ENCODE measurements at places on chromosomes 12 and 14.
A peak's percentile ranks its signal among the peaks of the same experiment; 100 is the strongest.

- DNase-seq: no peak
Observed at GRCh38 chr14:90319634-90320541, 11.9 kb downstream of the NRDE2 start.

DNA sequence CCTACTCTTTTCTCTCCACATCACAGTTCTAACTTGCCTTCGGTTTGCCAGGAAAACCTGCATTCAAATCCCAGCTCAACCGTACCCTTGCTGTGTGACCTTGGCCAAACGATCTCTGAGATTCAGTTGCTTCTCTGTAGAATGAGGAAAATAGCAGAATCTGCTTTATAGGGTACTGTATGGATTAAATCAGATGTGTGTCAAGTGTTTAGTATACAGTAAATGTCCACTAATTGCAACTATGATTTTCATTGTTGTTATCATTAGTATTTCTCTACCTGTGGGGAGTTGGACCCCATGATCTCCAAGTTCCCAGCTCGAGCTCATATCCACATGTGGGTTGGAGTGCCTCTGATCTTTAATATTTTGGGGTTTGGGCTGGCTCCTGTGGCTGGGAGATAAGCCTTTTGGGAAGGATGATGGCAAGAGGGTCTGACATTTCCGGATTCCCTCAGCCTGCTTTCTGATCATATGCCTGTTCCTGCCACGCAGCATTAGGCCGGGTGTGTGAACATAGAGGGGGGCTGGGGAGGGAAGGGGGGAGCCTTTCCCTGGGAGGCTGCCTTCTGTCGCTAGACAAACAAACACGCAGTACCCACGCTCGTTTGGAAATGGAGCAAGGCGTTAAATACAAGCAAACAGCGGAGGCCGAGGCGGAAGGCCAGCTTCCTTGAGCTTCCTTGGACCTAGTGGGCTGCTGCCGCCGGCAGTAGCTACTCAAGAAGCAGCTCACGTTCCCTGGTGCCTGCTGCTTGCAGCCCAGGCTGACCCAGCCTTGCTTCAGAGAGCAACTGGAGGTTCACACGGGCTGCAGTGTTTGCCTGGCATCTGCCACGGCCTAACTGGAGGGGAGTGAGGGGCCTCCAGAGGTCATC, 213.5 kb upstream of the LHX5 start:
- DNase-seq: no peak

DNA sequence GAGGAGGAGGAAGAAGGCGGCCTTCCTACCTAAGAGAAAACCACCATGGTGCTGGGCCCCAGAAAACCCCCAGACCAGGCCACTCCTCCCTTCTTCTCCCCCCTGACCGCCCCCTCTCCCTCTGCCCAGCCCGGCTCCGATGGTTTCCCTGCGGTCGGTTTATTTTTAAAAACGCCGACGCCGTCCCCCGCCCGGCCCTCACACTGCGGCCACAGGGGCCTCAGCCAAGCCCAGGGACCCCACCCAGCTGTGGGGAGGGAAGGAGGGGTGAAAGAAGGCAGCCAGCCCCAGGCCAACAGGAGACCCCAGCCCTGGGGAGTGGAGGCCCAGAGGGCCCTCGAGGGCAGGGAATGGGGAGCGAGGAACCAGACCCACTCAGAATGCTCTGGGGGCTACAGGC, 3.4 kb downstream of the SP7 start:
- no peak for DNase-seq

DNA sequence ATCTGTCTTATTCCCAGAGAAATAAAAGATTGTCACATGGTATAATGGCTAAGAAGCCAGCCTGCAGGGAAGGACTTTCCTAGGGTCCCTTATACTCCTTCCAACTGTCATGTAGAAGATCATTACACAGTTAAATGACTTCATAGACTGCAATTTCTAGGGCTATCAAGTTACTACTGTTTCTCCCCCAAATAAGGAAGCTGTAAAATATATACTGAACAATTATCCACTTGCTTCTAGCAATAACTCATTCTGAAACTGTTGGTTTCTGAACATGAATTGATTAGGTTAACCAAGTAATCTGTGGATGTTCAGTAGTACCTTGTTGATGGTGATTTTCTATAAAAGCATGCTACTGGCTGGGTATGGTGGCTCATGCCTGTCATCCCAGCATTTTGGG, 44.6 kb downstream of the A2ML1 start:
- no peak for DNase-seq

DNA sequence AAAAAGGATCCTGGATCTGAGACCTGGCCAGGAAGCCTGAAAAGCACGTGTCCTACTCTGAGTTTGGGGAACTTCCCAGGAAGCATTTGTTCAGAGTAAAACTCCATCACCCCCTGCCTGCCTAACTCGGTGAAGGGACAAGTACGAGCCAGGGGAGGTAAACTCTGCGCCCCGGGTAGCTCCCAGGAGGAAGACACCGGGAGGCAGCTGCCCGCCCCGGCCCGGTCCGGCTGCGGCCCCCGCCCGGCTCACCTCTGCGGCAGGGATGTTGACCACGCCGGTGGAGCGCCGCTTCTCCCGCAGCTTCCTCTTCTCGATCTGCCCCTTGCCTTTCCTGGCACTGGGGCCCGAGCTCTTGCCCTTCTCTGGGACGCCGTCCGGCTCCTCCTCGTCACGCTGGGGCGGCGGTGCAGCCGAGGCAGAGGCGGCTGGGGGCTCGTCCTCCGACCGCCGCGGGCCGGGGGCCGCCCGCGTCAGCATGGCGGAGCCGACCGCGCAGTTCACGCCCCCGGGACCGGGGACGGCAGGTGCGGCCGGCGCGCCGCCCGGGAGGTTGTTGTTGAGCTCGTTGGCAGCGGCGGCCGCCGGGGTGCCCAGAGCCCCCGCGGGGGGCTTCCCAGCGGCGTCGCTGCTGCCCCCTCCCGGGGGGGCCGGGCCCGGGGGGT, 1.2 kb downstream of the PAWR start:
- DNase-seq: no peak

DNA sequence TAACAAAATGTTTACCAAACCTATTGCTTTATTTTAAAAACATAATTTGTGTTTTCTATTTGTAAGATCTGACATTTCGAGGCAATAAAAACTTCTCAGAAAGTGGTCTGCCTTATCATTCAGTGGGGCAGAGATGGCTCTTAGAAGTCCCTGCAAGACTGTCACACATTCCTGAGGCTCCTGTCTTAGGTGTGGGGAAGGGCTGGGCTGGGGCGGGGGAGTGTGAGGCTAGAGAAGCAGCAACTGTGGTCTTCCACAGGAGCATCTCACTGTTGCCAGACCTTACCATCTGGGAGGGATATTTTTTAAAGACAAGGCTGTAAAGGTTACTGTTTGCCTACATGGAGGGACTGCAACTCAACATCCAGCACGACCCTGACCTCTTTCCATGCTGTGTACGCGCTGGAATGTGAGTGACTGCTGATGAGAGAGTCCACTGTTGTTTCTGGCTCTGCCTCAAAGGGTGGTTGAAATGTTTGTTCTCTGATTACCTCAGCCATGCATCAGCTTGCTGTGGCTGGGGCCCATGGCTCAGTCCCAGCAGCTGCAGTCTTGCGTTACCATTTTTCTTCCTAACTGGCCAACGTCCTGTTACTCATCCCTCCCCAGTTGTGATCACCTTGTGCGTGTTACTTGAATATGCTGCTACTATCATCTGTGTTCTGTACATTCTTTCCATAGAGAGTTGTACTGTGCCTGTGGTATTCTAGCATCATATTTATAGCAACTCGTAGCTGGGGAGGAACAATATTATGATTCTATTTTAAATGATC, 12.4 kb downstream of the ERG28 start:
- DNase-seq: peak; percentile 71

DNA sequence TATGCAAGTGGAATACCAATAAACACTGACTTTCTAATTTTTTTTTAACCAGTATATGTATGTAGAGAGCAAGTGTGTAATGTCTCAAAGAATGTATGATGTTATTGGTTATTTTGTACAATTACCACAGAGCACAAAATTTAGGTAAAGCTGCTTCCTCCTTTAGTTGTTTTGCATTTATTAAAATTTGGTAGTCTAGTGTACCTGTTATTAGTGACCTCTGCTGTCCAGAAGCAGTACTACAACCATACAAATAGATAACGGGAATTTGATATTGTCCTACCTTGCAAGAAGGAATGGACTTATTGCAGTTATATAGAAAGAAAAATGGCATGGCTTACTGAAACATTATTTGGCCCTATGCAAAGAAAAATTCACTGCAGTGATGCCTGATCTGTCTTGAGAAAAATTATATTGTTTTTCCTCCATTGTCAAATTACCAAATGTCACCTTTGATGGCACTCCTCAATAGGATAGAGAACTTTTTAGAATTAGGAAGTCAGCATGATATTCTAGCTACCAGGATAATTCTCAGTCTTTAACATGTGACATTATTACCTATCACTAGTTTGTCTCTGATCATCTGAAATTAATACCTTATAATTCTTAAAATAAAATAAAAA, 153.9 kb upstream of the RMST start:
- DNase-seq: no peak

GRCh38 chr12:80443974-80444666, at the start of gene PTPRQ:
PTPRQ (plus strand) TSS chr12:80444235; CDS start chr12:80444346, 111 bp downstream.
- DNase-seq: no peak

DNA sequence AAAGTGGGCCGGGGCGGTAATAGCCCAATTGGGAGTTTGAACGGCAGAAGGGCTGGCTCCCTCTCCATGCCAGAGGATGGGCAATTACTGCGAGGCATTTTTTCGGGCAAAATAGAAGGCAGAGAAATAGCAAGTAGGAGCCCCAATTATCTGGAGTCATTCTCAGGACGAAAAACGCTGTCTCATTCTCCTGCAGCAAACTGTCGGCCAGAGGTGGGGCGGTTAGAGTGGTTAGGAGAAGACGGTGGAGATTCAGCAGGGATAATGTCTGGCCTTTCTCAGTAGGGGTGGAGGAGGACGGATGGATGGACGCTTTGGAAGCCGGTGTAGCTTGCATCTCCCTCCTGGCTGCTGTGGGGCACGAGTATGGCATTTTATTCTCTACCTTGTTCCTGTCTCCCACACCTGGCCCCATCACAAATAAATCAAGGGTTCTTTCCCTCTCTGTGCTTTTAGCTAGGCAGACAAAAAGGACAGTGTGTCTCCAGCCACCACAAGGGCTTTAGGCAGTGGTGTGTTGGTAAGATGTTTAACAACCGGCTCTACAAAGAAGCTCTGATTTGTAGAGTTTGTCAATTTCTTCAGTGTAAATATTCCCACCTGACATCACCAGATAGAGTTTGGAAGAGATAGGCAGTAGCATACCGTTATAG, 140.5 kb upstream of the LHX5 start:
- no peak for DNase-seq

DNA sequence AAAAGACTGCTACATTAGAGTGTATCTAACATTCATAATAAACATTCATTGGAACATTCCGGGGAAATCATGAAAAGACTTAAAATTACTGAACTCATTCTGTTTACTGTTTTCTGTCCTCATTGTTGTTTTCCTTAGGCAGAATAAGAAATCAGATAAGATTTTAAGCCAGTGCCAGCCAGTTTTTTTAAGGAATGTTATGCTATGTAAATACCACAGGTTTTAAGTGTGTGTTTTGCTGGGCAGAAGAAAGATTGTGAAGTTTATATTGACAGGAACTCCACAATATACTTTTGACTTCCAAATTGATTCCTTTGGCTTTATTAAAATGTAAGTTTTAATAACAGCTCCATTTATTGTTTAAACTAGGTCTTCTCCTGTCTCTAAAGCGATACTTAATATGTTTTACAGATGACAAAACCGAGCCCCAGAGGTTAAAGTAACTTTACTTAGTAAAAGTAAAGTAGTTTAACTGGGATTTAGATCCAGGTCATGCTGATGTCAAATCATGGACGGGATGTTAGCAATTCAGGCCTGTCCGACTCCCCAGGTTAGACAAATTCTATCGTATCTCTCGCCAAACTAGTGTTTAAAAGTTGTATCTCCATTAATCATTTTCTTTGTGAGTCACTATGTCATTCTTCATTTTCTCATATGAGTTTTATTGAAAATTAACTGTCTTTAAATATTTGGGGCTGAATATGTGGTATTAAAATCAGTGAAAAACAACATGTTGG, 1.7 kb downstream of the LARP4 start:
- DNase-seq: no peak

DNA sequence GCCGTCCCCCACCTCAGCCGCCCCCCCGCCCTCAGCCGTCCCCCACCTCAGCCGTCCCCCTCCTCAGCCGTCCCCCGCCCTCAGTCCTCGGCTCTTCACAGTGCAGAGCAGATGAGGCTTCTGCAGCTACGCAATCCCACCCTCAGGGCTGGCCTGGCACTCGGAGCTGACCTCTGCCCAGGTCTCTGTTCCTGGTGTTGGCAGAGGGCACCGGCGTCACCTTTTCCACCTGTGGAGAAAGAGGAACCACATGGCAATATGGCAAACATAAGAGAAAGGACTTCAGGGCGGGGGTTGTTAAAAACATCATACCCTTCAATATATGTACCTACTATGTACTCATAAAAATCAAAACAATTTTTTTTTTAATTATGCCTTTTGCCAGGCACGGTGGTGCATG, 45.8 kb downstream of the MLXIP start:
- DNase-seq: no peak

DNA sequence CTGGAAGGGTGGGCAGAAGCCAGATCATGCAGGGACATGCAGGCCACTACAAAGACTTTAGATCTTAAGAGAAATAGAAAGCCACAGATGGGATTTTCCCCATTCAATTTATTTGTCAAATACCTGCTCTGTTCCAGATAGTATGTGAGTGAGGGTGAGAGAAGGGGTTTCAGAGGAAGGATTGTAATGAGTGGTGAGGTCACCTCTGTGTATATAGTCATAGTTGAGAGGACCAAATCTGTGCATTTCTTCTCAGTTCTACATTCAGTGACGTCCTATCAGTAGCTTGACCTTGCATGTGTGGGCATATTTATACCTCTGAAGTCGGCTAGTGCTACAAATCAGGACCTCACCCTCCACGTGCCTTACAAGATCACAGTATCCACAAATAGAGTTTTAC, 31.2 kb upstream of the RBM19 start:
- DNase-seq: no peak

- peak; percentile 88 for DNase-seq
Observed at GRCh38 chr14:99079061-99079727, 192.8 kb downstream of the BCL11B start.

DNA sequence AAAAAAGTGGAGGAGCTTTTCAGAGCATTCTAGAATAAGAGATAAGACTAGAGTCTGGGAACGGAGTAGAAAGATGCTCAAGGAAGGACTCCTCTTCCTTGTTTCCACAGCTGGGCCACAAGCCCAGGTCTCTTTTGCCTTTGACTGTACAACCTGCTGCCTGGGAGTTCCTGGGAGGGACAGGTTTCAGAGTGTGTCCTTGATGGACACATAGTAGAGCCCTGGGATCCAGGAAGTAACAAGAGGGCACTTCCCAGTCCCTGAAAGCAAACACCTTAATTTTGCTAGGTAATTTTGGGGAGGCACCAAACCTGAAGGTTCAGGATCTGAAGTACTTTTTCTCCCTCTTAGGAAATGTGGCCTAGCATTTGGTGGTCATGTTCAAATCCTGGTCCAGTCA, 44.4 kb downstream of the CHST11 start:
- no peak for DNase-seq

DNA sequence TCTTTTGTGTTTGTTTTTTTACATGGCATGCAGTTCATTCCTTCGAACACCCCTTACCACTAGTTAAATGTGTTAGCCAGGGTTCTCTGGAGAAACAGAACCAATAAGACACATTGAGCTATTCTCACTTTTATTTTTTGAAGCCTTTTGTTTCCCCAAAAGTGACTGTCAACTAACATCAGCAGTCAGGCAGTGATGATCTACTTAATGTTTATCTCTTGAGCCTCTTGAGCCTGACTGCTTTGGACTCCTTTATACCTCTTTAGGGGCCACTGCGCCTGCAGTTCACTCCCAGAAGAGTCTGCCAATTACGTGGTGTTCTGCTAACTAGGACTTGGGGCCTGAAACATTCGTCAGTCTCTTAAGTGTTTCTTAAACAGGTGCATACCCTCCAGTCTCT, 163.7 kb upstream of the FLRT2 start:
- no peak for DNase-seq

All from vagina (tissue), 2 donors.